ENCODE measurements at places on chromosomes 5 and 9. TPM values are rescaled to one million over a fixed set of nuclear protein-coding genes. Genes with fewer than 3 reads are reported as not detected.
A peak's percentile ranks its signal among the peaks of the same experiment; 100 is the strongest.

PMPCA gene
- total RNA-seq = 81.3 TPM

OR1K1 gene
- total RNA-seq = not detected

GRCh38 chr5:127170918-127171600, 97.8 kb upstream of the C5orf63 start:
- H3K4me1 ChIP-seq = no peaks in the 10 kb centered on the region
- no peaks in the 10 kb centered on the region for H3K27me3 ChIP-seq
- H3K4me3 ChIP-seq = no peak overlapping the region
- H3K36me3 ChIP-seq = no peaks in the 10 kb centered on the region

DNA sequence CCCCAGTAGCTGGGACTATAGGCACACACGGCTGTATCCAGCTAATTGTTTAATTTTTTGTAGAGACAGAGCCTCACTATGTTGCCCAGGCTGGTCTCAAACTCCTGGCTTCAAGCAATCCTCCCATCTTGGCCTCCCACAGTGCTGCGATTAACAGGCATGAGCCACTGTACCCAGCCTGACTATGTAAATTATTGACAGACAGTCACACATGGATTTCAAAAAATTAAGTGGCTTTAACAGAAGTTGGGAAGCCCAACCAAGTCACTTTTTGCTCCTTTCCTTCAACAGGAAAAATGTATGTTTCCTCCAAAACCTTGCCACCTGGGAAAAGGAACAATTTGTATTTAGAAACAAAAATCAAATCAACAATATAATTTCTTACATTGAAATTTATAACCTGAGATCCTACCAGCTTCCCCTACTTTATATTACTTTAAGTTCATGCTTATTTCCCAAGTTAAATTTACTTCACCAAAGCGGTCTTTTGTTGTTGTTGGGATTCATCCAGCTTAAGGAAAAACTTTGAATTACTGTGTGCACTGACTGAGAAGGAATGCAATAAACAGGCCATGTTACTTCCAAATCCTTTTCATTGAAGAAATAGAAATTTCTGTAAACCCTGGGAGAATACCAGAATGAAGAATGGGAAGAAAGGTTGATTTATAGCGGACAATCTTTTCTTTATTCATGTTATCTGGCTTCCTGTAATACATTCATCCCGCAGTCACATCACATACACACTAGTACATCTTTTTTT, 8.6 kb downstream of the PCA3 start:
- H3K27me3 ChIP-seq = no peaks in the 10 kb centered on the region
- no peak overlapping the region for H3K4me3 ChIP-seq
- no peaks in the 10 kb centered on the region for H3K36me3 ChIP-seq
- no peak overlapping the region for H3K27ac ChIP-seq
- no peak for DNase-seq

DNA sequence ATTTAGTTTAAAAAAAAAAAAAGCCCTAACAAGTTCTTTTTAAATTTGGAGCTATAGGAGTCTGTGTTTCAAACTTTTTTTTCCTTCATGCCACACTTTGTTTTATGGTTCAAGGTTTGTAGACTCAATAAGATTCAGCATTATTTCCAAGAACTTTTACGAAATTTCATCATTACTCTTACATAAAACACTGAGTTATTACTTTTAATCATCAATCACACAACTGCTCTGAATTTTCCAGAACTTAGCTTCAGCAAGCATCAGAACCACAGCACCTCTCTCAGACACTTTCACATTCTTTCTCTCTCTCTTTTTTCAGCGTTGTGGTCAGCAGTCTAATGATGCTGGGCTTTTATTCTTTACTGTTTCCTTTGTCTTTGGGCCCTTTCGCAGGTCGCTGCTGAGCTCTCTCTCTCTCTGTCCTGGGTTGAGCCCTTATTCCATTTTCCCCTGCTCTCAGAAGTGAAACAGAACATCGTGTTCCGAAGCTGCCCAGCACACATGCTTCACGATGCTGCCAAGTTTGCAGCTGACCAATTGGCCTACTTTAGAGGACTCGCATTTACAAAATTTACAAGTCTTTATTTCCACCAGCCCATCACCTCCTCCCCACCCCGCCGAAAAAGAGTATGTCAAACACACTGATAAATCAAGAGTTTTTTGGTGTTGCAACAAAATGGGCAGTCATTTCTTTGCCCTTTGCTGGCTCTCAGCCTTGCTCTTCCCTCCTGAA, 44.6 kb upstream of the PIK3R1 start:
- H3K27ac ChIP-seq = no peak overlapping the region
- no peak overlapping the region for H3K4me3 ChIP-seq
- DNase-seq = peak; percentile 91
- no peaks in the 10 kb centered on the region for H3K27me3 ChIP-seq
- peaks cover 11% of the 10 kb centered on the region for H3K4me1 ChIP-seq

DNA sequence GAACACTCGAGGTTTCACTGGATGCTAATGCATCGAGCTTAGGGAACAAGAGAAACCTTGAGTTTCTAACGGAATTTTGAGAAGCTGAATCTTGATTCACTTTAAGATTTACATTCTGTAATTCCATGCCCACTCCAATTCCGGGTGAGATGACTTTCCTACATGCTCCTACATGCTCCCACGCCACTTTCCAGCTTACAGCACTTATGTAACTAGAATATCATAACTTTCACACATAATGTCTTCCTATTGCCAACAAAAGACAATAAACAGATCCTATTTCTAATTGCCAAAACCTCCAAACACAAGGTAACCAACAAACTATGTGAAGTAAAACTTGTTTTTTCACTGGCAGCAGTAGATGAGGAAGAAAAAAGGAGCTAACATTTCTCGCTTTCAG, 72.9 kb downstream of the ECPAS start:
- H3K27me3 ChIP-seq = no peaks in the 10 kb centered on the region
- no peak overlapping the region for H3K27ac ChIP-seq
- no peaks in the 10 kb centered on the region for H3K4me1 ChIP-seq
- H3K4me3 ChIP-seq = no peak overlapping the region

- H3K4me3 ChIP-seq = no peak overlapping the region
- H3K36me3 ChIP-seq = no peaks in the 10 kb centered on the region
- H3K4me1 ChIP-seq = no peaks in the 10 kb centered on the region
- H3K27me3 ChIP-seq = no peaks in the 10 kb centered on the region
- DNase-seq = no peak
Observed at GRCh38 chr5:151911011-151911410, 13.6 kb downstream of the GLRA1 start.

- H3K27ac ChIP-seq = no peak overlapping the region
- no peak for DNase-seq
- no peaks in the 10 kb centered on the region for H3K36me3 ChIP-seq
- H3K4me3 ChIP-seq = no peak overlapping the region
- no peaks in the 10 kb centered on the region for H3K4me1 ChIP-seq
- no peaks in the 10 kb centered on the region for H3K27me3 ChIP-seq
Observed at GRCh38 chr5:33793276-33793675, 98.5 kb downstream of the ADAMTS12 start.

GRCh38 chr5:171387345-171387969, at the start of gene NPM1:
Gene NPM1 (plus strand): TSS chr5:171387849. CDS start chr5:171387949, 100 bp downstream.
- H3K27me3 ChIP-seq = no peaks in the 10 kb centered on the region
- H3K4me3 ChIP-seq = peak within 1 kb of the TSS; percentile 86
- peak within 1 kb of the TSS; percentile 92 for H3K27ac ChIP-seq
- H3K4me1 ChIP-seq = peaks cover 35% of the 10 kb centered on the region
- H3K36me3 ChIP-seq = no peaks in the 10 kb centered on the region

- no peak overlapping the region for H3K4me3 ChIP-seq
- no peaks in the 10 kb centered on the region for H3K27me3 ChIP-seq
- no peak for DNase-seq
- H3K4me1 ChIP-seq = no peaks in the 10 kb centered on the region
- H3K27ac ChIP-seq = no peak overlapping the region
Observed at GRCh38 chr5:86689103-86689729, 71.5 kb downstream of the COX7C start.

DNA sequence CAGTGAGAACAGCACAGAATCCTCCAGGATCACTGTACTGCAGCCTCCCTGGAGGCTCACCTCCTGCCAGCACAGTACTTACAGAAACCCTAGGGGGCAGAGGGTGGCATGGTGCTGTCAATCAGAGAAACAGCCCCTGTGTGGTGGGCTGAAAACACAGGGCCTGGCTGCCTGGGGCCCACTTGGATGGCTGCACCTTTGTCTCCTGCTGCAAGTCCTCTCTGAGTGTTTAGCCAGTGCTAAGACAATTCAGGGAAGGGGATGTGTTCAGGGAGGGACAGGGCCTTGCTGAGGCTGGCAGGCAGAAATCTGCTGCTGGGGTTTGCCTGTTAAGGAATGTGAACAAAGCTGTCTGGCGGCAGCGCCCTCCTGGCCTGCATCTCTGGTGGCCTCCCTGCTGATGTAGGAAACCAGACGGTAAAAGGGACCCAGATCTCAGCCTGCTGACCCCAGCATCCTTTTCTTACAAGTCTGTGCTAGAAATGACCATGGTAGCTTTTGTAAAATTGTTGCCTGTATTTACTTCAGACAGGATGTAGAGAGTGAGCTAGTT, 39.5 kb downstream of the PRRC2B start:
- no peak for DNase-seq
- H3K27me3 ChIP-seq = no peaks in the 10 kb centered on the region
- no peak overlapping the region for H3K4me3 ChIP-seq
- no peak overlapping the region for H3K27ac ChIP-seq

- H3K4me1 ChIP-seq = peaks cover 6% of the 10 kb centered on the region
- peak overlapping the region; percentile 71 for H3K4me3 ChIP-seq
- no peaks in the 10 kb centered on the region for H3K36me3 ChIP-seq
- peak overlapping the region; percentile 73 for H3K27ac ChIP-seq
- H3K27me3 ChIP-seq = no peaks in the 10 kb centered on the region
- peak; percentile 82 for DNase-seq
Observed at GRCh38 chr9:69122082-69122548, 52.0 kb upstream of the TJP2 start.

DNA sequence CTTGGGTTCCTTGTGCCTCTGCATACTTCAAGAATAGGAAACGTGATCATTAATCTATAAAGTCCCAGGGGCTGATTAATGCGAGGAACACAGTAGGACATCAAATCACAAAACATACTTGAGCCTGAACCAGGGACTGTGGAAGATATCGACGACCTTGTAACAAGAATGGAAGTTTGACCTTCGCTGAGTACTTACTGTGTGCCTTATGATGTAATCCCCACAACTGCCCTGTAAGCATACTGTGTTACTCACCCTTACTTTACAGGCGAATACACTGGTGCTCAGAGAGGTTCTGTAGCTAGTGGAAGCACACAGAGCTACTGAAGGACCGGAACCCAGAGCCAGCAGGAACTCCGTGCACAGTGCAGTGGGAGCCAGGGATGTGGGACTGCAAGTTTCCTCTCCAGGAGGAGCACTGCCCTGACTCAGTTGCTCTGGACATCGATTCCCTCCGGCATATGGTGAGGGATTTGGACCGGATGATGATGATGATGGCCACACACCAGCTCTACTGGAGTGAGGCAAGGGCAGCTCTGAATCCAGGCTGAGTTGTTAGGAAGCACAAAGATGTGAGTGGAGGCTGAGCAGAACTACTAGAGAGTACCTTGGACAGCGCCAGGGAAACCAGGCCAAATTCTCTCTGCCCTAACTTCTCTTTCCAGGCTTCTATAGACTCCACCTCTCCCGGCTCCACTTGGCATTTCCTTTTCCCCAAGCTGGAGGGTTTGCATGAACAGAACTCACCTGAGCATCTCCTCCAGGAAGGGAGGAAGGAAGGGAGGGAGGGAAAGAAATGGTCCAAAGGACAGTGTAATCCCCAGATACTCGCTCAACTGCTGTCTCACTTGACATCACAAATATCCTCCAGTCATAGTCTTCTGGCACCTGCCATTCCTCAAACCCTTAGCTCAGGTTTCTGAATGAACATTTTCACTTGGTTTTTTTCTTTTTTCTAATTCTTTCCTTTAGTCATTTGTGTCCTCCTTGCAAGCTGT, 1.5 kb upstream of the GABBR2 start:
- H3K4me1 ChIP-seq = no peaks in the 10 kb centered on the region
- DNase-seq = peak; percentile 23
- no peak overlapping the region for H3K27ac ChIP-seq

GRCh38 chr5:15501091-15501791, 1.3 kb downstream of the FBXL7 start:
- peak; percentile 81 for DNase-seq
- H3K36me3 ChIP-seq = no peaks in the 10 kb centered on the region
- H3K27ac ChIP-seq = peak overlapping the region; percentile 93

- no peaks in the 10 kb centered on the region for H3K36me3 ChIP-seq
- no peak for DNase-seq
- H3K4me3 ChIP-seq = no peak overlapping the region
- no peaks in the 10 kb centered on the region for H3K4me1 ChIP-seq
Observed at GRCh38 chr9:85639675-85640186, 102.0 kb downstream of the AGTPBP1 start.

DNA sequence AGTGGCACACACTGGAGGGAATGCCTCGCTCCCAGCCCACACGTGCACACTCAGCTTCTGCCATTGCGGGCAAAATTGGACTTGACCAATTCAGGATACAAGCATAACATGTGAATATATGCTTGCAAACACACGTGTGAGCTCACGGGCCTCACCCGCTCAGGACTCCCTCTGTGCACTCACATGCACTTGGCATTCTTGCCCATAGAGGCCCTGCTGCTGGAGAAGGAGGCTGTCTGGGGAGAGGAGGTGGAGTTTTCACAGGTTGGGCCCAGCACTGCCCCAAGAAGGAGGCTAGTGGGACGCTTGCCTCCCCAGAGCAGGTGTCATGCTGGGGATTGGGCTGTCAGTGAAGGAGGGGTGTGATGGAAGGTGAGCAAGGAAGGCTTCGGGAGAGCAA, 1.7 kb downstream of the MYMK start:
- no peak overlapping the region for H3K27ac ChIP-seq
- no peaks in the 10 kb centered on the region for H3K27me3 ChIP-seq
- peaks cover 4% of the 10 kb centered on the region for H3K4me1 ChIP-seq
- H3K4me3 ChIP-seq = no peak overlapping the region
- no peak for DNase-seq

DNA sequence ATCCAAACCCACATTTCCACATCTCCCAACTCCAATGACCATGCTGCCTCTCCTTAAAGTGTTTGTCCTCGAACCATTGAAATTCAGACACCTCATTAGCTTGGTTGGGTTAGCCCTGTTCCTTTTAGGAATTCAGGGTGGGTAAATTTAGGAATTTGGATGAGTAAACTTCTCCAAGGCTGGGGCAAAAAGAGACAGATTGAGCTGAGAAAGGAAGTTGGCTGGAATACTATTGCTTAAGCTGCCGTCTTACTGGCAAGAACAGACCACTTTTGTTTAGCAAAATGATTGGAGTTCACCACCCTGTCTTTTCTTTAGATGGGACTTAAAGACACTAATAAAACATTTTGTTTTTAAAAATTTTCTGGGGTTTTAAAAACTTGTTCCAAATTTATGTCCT, 143.6 kb upstream of the GDNF start:
- no peak for DNase-seq
- H3K27me3 ChIP-seq = no peaks in the 10 kb centered on the region
- H3K4me3 ChIP-seq = no peak overlapping the region
- H3K36me3 ChIP-seq = no peaks in the 10 kb centered on the region
- H3K27ac ChIP-seq = no peak overlapping the region

DNA sequence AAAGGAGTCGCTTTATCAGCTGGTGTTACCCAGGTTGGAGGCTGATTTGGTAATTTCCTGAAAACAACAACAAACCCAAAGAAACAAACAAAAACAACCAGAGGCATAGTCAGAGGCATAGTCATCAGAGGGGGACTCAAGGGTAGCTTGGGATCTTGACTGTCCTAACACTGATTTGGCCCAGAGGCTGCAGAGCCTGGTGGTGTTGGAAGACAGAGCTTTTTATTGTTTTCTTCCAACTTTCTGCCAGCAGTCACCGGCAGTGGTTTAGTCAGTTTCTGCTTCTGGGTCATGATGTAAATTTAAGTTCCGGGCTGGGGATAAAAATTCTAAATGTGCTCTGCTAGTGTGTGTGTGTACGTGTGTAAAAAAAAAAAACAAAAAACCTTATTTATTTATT, 23.5 kb upstream of the NKX2-5 start:
- H3K27me3 ChIP-seq = peaks cover 6% of the 10 kb centered on the region
- H3K27ac ChIP-seq = no peak overlapping the region
- no peaks in the 10 kb centered on the region for H3K36me3 ChIP-seq
- H3K4me3 ChIP-seq = no peak overlapping the region
- DNase-seq = no peak
- no peaks in the 10 kb centered on the region for H3K4me1 ChIP-seq

All from adrenal gland (tissue), 19 donors.